ENCODE measurements at places on chromosomes 12 and 14.

DNA sequence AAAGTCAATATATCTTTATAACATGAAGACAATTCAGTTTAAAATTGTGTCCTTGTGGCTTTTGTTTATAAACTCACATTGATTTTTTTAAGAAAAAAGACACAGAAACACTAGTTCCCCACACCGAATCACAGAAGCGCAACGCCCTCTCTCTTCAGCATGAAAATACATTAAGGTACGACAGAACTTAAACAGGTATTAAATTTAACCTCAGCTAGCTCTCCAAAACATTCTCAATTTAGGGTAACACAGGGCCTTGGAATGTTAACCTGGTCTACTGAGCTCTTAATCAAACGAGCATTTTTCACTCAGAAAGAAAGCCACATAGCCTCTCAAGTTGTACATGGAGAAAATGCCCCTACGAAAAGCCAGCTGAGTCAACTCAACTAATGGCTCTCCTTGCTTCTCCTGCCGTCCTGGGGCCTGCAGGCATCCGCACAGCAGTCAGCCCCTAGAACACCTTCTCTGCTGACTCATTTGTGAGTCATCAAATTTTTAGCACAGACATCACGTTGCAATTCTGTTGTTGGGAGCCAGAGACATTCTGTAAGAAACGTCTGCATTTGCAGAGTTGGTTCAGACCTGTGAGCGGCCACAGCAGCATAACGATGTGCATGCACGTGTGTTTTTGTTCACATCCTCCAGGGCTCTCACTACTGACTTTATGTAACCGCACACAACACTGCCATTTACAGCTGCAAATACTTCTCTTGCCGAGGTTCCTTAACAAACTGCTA lies 141.6 kb downstream of the ITPR2 start:
- no peak for DNase-seq

GRCh38 chr12:81541121-81541520 lies 218.0 kb downstream of the PPFIA2 start:
- DNase-seq, result no peak

DNA sequence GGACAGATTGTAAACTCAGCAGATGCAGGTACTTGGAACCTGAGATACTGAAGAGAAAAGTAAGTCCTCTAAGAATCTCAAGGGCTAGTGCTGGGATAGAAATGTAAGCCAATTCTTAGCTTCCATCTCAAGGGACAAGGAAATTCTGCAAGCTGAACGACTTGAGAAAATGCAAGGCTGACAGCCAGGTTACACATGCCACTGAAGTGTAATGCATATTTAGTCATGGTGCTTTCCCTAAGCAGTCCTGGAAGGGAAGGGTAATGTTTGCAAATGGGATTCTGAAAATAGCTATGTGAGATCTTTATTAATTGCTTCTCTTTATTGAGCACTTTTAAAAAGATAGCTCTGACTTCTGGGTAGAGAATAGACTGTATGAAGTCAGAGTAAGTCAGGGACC lies 402.7 kb upstream of the SEL1L start:
- no peak for DNase-seq

GRCh38 chr12:106010741-106011140 lies 128.0 kb downstream of the NUAK1 start:
- no peak for DNase-seq

DNA sequence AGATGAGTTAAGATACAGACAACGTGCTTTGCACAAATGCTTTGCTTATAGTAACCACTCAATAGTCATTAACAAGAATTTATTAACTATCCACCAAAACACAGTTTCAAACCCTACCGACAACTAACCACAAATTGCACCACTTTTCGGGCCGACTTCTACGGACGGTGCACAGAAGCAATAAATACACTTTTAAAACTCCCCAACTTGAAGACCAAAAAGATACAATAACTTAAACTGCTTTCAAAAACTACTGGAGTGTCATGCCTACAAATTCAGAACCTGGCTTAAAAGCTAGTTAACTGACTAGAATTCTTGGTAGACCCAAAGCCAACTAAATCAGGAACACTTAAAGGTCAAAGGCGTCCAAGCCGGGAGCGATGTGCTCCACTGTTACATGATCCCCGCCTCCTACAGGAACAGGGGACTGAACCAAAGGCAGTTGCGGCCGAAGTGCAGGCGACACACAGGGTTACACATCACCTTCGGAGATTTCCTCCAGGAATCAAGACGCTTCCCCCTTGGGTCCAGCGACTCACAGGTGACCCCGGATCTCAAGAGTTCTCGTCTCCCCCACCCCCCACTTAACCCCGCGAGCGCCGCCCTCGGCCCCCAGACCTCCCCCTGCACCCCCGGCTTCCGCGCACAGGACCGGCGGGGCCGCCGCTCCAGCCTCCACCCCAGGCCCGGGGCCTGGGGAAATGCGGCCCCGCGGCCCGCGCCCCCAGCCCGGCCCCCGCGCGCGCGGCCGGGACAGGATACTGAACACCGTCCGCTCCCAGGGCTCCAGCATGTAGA lies 507 bp downstream of the SPTSSA start:
- DNase-seq, result peak; percentile 57

DNA sequence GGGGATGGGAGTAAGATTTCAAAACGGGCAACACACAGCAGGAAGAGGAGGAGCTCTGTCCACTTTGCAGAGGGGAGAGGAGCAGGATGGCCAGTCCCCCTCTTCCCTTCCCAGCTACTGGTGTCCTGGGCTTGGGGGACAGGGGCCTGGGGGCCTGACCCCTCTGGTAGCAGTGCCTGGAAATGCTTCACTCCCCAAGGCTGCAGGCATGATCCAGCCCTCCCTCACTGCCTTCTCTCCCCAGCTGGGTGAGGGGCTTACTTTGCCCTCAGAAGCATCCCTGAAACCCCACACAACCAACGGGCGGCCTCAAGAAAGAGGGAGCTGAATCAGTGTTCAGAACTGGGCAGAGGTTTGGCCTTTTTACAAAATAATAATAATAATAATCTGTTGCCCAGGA lies 279.5 kb downstream of the DPF3 start:
- DNase-seq, result no peak

GRCh38 chr12:87467936-87468335 lies 561.3 kb downstream of the C12orf50 start:
- no peak for DNase-seq
